ENCODE measurements at places on chromosomes 3 and 15.

GRCh38 chr15:59364248-59364647, 8.4 kb downstream of the MYO1E start:
- DNase-seq, result no peak

DNA sequence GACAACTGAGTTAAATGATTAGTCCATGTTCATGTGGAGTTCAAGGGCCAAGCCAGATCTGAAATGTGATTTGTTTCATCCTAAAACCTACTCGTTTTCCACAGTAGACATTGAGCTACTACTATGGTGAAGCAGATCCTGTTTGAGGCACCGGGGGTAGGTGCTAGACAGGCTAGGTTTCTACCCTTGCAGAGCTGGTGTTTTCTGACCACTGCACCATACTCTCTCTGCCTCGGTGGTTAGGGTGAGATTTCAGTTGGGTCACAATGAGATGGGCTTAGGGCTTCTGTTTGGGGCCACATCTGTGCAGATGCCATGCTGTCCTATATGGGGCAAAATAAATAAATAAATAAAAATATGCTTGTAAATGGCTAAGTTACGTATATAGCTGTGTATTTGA, 99.3 kb downstream of the OXNAD1 start:
- no peak for DNase-seq

GRCh38 chr15:77596821-77597803, 35.6 kb downstream of the LINGO1 start:
- no peak for DNase-seq

DNA sequence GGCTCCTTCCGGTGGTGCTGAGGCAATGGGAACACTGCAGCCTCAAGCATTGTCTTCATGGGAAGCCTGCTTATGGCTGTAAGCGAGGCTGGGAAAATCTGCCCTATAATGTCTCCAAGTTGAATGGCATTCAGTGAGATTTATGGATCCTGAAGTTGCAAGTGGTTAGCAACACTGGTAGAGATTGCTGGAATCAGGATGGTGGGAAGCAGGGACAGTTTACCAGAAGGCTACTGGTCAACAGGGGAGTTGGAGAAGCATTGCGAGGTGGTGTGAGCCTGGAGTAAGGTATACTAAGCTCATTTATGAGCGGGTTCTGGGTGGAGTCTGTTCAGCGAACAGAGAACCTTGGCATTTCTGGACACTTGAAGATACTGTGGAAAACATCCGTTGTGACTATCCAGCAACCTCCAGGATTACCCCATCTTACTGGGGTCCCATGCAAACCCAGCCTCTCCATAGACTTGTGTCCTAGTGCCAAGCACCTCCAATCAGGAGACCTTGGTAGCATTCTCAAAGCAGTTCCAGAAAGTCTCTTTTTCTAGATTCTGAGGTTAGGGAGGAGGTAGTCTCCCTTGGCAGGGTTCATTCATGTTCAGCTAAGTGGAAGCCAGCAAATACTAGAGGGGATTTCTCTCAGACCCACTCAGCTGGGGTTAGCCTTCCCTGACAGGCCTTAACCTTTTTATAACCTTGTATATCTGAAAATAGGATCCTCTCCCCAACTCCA, 7.3 kb downstream of the RPSA start:
- no peak for DNase-seq

DNA sequence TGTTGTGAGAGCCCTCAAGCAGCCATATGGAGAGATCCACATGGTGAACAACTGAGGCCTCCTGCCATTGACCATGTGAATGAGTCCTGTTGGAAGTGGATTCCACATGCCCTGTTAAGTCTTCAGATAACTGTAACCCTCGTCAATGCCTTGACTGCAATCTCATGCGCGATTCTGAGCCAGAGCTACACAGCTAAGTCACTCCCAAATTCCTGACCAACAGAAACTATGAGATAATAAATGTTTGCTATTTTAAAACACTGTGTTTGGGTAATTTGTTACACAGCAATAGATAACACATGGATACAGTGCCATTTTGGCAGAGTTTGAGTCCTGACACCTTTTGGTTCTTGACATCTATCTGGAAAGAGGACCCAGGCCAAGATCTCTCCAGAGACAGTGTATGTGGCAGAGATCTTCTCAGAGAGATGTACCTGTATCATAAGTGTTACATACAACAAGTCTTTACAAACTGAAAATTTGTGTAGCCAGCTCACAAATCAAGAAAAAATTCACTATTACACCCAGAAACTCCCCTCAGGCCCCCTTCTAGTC, 34.5 kb upstream of the BNC1 start:
- DNase-seq, result no peak

GRCh38 chr3:48372377-48372770, 355 bp downstream of the FBXW12 start:
- DNase-seq, result no peak

DNA sequence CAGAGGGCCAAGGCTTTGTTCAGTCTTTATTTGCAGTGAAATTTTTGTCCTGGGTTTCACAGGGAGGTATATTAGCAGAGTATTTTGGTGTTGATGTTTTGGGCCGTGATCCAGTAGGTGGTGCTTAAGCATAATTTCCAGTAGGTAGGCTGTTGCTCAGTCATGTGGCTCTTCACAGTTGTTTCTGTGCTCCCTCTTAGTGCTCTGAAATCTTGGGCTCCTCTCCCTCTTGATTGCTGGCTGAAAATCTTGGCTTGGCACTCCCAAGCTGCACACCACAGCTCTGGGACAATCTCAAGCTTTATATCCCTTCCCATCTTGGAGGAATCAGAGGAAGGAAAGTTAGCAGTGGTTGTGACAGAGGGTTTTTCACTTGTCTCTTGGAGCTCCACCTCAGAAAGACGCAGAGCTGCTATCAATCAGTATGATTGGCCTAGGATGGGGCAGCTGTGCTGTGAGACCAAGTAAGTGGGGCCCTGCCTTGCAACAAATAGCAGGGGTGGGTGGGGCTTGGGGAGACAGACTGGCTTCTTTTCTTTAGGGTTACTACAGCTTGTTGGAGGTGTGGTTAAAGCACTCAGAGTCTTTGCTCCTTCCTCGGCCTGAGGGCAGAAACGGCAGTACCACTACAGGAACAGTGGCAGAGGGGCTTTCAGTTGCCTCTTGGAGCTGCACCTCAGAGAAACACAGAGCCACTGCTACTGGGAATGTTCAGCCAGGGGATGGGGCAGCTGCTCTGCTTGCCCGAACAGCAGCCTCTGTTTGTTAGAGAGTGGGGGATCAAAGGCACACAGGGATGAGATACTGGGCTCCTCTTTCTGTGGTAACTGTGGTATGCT, 627.0 kb downstream of the SI start:
- DNase-seq, result no peak

- DNase-seq, result no peak
These were observed 44.4 kb downstream of the MECOM start for GRCh38 chr3:169618894-169619792.

DNA sequence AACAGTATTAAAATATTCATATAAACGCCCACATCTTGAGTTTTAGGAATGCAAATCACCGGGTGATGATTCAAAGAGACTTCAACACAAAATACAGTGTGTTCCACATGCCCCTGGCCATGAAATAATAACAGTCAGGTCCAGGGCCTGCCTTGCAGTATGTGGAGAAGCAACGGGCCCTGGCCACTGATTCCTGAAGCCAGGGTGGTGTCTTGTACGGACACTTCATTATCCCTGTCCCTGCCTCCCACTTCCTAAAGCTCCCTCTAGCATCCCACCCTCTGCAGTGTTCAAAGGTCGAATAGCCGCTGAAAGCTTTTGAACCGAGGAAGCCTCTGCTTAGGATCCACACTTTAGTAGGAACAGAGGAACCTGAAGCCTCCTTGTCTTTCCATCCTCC, 50.4 kb upstream of the PCSK6 start:
- DNase-seq, result no peak

- no peak for DNase-seq
These were observed 192.7 kb downstream of the ITPR1 start for GRCh38 chr3:4685673-4686345.

GRCh38 chr3:127531821-127532220, 58.7 kb downstream of the TPRA1 start:
- no peak for DNase-seq

Data from astrocyte of the spinal cord (primary cell).